ENCODE measurements at places on chromosomes 1 and 21.
A peak's percentile ranks its signal among the peaks of the same experiment; 100 is the strongest.

DNA sequence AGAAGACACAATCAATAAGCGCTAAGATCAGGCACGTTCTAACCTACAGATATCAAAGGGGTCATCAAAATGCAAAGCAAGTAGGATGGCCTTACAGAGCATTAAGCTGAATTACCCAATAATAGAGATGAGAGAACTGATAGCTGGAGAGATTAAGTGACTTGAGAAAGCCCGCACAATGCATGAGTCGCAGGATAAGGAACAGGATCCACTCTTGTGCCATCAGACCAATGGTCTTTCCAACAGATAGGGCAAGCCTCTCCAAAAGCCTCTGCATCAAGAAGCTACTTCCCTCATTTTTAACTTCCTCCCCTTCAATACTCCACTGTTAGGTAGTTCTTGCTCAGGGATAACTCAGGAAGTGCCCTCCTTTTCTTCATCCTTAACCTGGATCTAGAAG lies 2.6 kb downstream of the CHML start:
- DNase-seq, result no peak

- no peak for DNase-seq
Measured at GRCh38 chr1:53409233-53409632, 50.0 kb upstream of the DMRTB1 start.

- DNase-seq, result no peak
Measured at GRCh38 chr21:35217504-35218060, 168.5 kb upstream of the RUNX1 start.

- no peak for DNase-seq
Measured at GRCh38 chr1:163361123-163361934, 39.6 kb downstream of the NUF2 start.

- no peak for DNase-seq
Measured at GRCh38 chr1:52970149-52970548, 43.1 kb downstream of the SCP2 start.

GRCh38 chr1:8437347-8437746 lies 119.4 kb downstream of the SLC45A1 start:
- no peak for DNase-seq

DNA sequence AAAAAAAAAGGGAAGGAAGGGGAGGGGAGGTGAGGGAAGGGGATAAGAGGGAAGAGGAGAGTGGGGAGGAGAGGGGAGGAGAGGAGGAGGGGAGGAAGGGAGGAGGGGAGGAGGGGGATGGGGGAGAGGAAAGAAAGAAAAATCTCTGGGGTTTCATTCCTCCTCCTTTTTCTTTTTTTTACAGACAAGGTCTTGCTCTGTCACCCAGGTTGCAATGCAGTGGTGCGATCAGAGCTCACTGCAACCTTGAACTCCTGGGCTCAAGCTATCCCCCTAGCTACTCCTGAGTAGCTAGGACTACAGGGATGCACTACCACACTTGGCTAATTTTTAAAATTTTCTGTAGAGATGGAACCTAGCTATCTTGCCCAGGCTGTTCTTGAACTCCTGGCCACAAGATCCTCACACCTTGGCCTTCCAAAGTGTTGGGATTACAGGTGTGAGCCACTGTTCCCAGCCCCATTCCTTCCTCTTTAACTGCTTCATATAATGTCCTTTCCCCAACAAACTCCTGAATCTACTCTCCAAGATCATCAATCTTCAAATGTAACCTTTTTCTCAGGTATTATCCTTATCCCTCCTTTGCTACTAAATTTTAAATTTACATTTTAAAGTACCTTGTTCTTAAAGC lies 23.2 kb downstream of the GON4L start:
- DNase-seq, result no peak

DNA sequence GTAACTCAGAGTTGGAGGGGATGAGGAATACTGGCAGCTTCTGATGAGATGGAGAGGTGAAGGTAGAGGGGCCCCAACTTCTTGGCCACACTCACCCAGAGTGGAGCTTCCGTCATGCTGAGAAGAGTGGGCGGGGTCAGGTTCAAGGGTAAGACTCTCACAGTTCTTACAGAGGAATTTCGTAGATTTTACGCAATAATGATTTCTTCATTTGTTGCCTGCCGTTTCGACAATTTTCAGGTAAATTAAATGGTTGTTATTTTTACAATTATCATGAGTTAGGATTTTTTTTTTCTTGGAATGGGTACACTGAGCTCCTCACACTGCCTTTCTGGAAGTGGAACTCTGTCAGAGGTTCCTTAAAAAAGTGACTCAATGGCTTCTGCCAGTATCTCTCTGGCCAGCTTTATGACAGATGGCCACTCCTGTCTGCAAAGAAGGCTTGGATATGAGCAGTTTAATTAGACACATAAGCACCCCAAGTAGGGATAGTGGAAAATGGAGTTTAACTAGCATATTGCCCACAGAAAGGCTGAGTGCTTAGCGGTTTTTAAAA lies 13.8 kb upstream of the NLRP3 start:
- DNase-seq, result no peak

DNA sequence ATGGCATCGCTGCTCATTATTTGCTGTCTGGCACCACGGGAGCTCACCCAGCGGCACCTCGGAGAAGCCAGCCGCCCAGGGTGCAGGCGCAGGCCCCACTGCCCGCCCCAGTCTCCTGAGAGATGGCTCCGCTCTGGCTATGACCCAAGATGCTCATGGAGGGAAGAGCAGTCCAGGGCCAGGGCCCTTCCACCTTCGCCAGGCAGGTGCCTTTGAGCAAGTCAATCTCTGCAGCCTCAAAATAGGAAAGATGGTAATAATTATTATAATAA lies 437.3 kb downstream of the KIF26B start:
- DNase-seq, result no peak

DNA sequence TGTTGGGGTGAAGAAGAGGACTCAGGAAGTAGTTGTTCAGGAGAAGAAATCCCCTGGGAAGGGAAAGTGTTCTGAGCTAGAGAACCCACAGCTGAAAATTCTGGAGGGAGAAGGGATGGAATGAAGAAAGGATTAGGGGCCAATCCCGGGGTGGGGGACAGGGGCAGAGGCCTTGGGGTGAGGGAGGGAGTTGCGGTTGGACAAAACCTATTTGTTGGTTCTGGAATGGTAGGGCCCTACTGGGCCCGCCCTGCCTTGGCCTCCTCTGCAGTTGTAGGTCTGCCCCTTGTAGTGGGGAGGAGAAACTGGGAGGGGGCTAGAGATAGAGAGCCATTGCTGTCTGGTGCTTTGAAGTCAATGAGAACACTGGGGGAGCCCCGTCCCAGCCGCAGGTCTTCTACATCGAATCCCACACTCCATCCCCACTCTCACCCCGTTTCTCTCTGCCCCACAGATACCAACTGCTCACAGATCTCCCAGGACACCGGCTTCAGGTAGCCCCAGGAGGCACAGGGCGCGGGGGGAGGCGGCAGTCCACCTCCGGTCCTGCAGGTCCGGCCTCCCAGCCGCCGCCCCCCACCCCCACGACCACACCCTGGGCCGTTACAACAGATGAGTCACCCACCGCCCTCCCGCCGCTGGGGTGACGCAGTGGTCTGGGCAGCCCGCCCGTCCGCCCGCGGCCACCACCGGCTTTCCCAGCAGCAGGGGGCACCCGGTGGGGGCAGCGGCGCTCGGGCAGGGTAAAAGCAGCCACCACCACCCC lies 1.1 kb downstream of the TAGLN2 start:
- peak; percentile 25 for DNase-seq

DNA sequence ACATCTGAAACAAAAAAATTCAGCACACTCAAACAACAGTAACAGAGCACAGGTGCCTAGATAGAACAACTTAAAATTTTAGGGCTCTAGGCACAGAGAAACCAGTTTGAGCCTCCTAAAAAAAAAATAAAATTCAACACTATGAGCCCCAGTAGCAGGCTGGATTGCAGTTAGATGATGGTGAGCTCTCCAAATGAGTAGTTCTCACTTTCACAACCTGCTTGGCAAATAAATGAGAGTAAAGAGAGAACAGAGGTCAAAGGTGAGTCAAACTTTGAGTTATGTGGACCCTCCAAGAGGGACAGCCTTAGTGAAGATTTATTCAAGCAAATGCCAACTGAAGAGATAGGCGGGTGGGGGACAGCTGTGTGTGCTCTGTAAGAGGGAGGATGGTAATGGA lies 3.6 kb downstream of the BEND5 start:
- no peak for DNase-seq

DNA sequence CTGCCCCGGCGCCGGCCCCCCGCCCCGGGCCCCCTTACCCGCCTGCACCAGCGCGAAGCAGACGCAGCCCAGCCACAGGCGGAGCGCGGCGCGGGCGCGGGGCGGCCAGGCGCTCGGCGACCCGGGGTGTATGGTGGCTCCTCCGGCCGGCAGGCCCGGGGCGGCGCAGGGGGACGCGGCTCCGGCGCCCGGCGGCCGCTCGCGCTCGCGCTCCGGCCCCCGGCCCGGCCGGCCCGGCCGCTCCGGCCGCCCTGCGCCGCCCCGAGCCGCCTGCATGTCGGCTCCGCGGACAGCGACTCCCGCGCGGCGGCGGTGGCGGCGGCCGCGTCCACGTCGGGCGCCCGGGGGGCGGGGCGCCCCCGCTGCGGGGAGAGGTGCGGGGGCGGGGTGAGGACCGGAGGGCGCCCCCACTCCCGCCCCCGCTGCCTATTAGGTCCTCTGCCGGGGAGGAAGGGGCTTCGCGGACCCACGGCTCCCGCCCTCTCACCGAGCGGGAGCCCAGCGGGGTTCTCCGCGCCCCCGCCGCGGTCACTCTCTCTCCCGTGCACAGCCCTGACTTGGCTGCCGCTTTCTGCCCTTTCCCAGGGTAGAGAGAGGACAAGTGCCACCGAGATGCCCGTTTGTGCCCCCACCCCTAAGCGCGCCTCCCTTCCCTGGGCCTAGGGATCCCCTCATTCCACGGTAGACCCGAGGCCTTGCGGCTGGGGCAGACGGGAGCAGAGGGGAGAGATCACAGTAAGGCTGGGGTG lies at the start of gene FNDC5:
TSS of gene FNDC5 (minus strand) at position 298 of the 749 bp plus-strand sequence.
- DNase-seq, result no peak

- no peak for DNase-seq
Measured at GRCh38 chr21:33019885-33020557, 5.7 kb upstream of the OLIG2 start.

DNA sequence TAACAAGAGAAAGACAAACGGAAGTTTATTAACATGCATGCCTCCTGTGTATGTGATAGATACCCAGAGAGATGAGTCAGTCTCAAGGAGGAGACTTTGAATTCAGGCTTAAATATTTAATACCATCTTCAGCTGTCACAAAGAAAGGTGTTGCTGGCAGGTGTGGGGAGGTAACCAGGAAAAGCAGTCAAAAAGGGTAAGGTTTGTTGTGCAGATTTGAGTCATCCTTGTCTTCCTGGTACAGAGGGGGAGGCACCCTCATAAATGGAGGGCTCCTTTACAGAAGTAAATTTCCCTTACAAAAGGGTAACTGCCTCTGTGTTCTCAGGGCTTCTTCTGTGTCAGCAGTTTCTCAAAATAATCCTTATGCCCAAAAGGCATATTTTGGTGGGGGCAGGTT lies 75.2 kb upstream of the B3GALT5 start:
- DNase-seq, result no peak

- no peak for DNase-seq
Measured at GRCh38 chr21:42552407-42553336, 39.0 kb downstream of the SLC37A1 start.

DNA sequence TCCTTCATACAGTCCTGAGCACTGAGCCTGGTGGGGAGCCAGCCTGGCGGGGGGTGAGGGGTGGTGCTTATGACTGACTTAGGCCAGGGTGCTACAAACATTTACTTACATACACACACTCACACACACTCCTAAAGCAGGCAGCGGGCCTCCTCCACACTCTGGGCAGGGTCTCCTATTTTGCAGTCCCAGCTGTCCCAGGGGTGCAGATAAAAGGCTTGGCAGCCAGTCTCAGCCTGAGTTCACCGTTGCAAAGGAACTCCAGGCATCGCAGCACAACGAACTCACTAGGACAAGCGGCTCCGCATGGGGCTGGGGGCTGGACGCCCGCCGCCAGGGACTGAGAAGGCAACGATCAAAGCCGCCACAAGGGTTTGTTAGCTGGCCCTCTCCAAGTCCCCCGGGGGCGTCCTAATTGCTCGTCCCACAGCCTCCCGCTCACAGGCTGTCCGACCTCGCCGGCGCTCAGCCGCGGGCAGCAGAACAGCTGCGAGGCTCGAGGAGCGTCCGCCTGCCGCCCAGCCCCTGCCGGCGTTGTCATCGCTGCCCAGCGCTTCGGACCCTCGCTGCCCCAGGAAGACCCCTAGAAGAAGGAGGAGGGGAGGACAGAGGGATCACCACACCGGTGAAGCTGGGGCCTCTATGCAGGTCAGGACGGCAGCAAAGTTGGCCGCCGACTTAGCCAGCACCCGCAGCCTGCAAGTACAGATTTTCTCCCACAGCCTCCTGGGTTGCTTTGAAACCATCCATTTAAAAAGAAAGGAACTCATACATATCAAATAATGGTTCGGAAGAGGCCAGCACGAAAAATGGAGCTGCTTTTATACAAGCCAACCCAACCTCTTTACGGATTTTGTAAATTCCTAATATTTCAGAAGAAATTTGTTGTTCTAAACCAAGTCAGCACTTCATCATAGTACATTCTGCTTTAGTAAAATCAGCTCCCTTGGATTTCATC lies 6.2 kb downstream of the BARHL2 start:
- DNase-seq, result no peak

DNA sequence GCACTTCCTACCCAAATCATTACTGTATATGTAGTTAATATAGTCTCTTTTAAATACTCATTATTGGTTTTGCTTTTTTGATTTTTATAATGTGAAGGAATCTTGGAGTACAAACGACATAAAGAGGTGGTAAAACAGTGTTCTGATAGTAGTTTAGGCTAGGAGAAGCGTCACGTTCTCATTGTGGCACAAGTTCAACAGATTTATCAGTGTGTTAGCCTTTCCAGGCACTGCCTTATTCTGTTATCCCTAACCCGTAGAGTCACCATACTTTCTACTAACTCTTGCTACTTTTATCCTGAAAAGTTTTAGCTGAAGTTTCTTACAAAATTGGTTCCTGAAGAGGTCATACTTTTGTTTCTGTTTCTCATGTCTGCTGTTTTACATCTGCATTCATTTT lies 174.6 kb upstream of the CACYBP start:
- DNase-seq, result no peak

- no peak for DNase-seq
Measured at GRCh38 chr21:25215698-25216384, 391.4 kb downstream of the MRPL39 start.

GRCh38 chr1:8631163-8631562 lies 186.3 kb downstream of the RERE start:
- no peak for DNase-seq

DNA sequence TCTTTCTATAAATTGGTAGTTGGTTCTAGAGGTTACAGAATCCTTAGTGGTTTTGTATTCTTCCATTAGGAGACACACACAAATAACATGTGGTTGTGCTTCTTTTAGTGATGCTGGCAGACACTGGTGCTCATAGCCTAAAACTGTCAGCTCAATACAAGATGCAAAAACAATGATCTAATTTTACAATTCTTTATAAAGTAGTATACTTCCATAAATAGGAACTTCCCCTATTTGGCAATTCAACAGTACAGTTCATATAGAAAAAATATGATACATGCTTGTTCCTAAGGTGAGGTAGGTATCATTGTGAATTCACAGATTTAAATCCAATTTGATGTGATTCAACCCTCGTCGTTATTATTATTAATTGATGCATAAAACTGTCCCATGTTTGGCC lies 20.8 kb upstream of the CCDC17 start:
- no peak for DNase-seq

GRCh38 chr1:19071674-19072281 lies 115.3 kb upstream of the IFFO2 start:
- no peak for DNase-seq

- DNase-seq, result no peak
Measured at GRCh38 chr1:169590932-169591331, 4.7 kb upstream of the F5 start.

Data from activated T-cell treated with anti-CD3 and anti-CD28 coated beads for 4 hours (primary cell).